ENCODE measurements at places on chromosomes 12 and 14.

GRCh38 chr12:29709054-29709453 is 74.7 kb downstream of the TMTC1 start:
- DNase-seq = no peak

DNA sequence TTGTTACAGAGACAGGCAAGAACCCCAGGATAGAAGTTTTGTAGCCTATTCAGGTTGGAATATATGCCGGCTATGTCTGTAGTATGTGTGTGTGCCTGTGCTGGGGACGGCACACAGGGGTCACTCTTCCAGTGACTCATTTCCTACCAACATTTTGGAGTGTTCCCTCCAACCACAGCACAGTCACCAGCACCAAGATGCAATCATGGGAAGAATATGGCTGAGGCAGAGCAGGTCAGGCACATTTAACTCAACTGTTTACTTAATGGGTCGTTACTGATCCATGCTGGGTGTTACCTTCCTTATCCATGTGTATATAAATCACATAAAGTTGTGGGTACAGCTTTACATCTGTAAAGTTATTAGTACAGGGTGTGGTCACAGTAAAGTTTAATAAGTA is 178.3 kb downstream of the PRKD1 start:
- DNase-seq = no peak

DNA sequence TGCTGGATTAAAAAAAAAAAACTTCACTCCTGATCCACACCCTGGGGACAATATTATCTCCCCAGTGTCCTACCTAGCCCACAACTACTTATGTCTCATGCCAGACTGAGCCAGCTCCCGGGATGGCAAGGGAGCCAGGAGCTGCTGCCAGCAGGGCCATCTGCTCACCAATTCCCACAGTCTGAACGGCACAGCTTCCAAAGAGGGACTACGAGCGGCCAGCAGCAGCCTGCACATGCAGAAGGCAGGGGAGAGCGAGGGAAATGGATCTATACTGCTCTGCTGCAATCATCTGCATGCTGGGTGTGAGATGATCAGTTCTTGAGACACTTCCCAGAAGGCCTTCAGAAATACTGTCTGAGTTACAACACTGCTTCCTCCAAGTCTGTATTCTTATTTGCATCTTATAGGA is 11.1 kb downstream of the SSH1 start:
- no peak for DNase-seq

- DNase-seq = no peak
Observed at GRCh38 chr12:124537525-124538193, 29.8 kb downstream of the NCOR2 start.

GRCh38 chr14:102775855-102776760 is 1.1 kb upstream of the TRAF3 start:
- DNase-seq = peak; percentile 87

DNA sequence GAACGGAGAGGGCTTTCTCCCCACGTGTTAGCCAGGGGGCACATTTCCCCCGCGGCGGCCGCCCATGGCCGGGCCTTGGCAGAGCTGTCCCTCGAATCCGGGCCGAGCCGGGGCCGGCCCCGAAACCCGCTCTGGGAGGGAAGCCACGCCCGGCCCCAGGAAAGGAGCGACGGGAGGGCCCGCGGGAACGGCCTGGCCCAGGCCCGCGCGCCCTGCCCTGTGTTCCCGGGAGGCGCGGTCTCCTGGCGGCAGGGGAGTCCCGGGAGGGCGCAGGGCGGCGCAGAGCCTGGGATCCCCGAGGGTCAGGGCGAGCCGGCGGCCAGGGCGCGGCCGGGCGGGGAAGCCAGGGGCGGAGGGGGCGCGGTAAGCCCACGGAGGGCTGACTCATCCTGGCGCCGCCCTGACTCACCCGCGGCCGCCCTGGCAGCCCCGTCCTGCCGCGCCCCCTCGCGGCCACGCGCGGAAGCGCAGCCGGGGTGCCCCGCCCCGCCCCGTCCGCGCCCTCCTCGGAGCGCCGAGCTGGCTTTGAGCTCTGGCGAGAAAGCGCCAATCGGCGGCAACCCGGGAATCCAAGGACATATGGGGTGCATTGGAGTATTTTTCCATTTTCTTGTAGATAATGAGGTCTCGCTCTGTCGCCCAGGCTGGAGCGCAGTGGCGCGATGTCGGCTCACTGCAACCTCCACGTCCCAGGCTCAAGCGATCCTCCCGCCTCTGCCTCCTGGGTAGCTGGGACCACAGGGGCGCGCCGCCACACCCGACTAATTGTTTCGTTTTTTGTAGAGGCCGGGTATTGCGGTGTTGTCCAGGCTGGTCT is 31.8 kb upstream of the PLEKHG6 start:
- DNase-seq = no peak

- no peak for DNase-seq
Observed at GRCh38 chr12:98154850-98155249, 360.5 kb upstream of the TMPO start.

- DNase-seq = no peak
Observed at GRCh38 chr12:61706783-61707182, 553.4 kb upstream of the USP15 start.

DNA sequence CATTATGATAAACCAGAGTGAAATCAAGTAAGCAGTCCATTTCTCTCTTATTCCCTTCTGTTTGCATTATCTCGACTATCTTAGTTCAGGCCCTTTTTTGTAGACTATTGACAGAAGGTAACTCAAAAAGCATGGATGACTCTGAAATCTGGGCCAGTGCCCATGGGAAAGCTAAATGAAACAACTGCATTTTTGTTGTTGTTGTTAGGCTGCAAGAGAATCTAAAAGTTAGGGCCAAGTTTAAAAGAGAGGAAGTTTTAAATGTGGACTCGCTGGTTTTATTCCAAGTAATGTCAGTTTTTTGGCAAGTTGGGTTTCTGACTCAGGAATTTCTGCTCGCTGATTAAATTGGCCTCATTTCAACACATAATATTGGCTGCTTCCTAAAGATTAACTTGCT is 201.1 kb downstream of the PIK3C2G start:
- DNase-seq = no peak

GRCh38 chr12:59708064-59708463 is 112.2 kb downstream of the SLC16A7 start:
- no peak for DNase-seq

DNA sequence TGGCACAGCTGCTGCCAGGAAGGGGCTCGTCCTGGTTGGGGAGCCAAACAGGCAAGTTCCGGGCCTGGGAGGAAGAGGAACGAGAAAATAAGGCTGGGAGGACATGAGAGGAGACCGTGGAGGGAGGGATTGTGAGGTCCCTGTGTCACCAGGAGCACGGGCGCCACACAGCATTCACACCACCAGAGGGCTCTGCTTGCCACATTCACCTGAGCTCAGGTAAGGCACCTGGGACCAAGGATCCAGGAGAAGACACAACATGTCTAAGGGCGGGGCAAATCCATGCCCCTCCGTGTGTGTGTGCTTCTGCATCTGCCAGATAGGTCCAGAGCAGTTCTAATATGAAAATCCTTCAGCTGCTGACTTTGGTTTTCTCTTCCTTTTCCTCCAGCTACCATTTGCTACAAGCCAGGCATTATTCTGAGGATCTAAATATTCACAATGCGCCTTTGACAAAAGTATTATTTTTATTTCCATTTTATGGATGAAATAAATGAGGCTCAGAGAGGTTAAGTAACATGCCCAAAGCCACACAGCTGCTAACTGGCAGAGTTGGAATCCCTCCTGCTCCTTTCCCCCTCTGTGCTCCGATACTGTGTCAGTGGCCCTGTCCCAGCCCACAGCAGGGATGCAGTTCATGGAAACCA is 14.6 kb downstream of the RAPGEF3 start:
- no peak for DNase-seq

DNA sequence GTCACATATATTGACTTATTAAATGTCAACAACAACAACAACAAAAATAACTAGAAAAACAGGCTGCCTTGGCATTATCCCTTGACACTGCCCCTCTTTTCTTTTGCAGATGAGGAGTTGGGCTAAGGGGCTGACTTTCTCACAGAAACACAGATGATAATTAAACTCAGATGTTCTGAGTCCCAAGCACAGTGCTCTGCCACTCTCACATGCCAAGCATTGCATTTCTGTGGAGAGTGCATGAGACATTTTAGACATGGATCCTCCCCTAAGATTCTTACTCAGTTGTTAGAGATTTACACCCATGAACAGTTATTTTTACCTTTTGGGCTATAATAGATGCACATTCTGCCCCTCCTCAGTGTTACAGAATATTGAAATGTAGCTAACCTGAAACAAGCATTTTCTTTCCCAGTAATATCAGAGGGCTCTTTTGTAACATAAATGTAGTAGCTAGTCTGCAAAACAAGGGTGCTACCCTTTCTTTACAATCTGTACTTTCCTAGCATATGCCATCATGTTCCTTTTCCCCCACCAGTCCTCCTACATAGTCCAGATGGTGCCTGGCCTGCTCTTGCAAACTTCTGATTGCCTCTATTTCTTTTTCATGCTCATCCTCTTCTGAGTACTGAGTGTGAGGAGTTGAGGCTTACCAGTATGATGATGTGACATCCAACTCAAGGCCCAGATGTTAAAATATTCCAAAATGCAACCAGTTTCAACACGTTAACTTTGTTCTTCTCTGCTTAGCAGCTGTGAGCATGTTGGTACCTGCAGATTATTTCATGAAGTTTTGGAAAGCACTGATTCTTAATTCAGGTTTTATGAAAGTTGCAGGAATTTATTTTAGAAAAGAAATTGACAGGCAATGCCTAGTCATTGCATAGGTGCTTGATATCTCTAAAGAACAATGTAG is 125.0 kb upstream of the ATP2B1 start:
- DNase-seq = no peak

DNA sequence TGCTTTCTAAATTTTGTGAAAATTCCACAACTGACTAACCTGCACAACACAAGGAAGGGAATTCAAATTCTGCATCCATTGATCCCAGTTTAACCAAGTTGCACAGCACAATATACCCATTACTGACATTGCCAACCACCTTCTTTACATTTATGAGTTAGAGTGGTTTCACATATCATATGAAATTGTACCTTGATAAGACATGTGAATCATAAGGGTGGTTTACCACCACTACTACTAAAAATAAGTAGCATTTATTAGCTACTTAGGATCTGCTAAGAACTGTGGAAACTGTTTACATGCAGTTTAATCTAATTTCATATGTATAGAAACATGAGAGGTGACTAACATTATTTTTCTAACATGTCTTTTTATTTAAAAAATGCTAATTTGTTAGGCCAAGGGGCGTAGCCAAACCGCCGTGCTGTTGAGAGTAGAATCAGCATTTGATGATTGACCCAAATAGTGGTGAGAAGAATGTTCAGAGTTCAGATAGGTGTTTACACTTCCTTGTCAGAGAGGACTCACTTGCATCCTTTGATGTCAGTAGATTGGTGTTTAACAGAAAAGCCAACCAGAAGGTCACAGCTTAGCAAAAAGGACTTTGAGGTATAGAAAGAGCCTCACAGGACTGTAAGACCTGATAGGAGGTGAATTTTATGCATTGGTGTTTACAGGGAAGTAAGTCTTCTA is 56.2 kb downstream of the LRFN5 start:
- no peak for DNase-seq

DNA sequence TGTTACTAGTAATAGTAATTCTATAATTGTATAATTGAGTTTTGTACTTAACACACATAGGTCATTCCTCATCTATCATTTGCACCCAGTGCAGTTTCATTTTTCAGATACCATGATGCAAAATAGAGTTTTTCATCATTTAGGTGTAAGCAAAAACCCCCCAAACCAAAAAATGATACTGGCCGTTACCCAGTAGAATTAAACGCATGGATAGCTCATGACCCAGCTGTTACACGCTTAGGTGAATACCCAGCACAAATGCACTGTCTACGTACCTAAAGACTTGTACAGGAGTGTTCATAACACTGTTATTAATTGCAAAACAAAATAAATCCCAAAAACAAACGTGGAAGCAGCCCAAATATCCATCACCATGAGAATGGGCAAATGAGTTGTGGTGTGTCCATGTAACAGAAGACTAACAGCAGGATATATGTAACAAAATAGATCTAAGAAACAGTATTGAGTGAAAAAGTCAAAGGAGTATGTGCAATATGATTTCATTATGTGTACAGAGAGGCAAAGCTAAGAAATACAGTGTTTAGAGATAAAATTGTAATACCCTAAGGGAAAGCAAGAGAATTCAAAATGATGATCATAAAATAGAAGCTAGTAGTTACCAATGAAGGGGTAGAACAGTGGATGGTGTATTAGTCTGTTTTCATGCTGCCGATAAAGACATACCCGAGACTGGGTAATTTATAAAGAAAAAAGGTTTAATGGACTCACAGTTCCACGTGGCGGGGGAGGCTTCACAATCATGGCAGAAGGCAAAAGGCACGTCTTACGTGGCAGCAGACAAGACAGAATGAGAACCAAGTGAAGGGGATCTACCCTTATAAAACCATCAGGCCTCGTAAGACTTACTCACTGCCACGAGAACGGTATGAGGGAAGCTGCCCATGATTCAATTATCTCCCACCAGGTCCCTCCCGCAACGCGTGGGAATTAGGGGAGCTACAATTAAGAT is 49.8 kb downstream of the EID3 start:
- DNase-seq = no peak

GRCh38 chr14:70000601-70001000 is 121.4 kb downstream of the SMOC1 start:
- no peak for DNase-seq

DNA sequence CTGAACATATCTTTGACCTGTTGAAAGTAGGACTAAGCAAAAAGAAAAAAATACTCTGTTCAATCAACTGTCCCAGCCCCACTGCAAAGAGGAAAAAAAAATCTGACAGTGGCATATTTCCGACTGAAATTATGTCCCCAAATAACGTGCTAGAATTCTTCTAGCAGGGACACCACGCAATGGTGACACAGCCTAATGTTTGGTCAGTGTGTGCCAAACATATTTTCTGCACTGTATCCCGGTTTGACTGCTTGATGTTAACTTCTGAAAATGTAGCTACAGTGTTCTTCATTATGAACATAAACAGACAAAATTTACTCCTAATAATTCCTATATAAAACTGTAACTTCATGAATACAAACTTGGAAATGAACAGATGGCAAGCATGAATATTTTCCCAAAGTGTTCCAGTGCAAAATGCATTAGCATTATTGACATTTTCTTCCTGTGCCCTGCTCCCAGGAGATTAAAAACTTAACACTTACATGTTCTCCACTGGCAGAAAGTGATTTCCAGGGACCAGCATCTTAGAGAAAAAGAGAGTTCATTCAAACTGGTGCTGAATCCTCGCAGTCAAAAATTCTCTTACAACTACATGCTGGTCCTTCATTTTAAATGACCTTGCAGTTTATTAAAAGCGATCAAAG is 72.4 kb upstream of the SYT1 start:
- no peak for DNase-seq

DNA sequence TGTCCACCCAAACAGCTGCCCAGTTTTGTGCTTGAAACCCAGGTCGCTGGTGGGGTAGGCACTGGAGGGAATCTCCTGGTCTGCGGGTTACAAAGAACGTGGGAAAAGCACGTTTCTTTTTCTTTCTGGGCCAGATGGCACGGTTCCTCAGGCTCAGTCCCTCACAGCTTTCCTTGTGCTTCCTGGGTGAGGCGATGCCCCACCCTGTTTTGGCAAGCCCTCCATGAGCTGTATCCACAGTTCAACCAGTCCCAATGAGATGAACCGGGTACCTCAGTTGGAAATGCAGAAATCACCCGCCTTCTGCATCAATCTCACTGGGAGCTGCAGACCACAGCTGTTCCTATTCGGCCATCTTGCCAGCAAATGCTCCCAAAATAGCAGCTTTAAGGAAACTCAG is 51.4 kb upstream of the TMTC2 start:
- no peak for DNase-seq

- DNase-seq = no peak
Observed at GRCh38 chr12:14605401-14605989, 37.8 kb upstream of the PLBD1 start.

- DNase-seq = no peak
Observed at GRCh38 chr12:30909349-30910037, 17.1 kb upstream of the TSPAN11 start.

GRCh38 chr12:49871263-49871561 is 28.3 kb upstream of the BCDIN3D start:
- DNase-seq = no peak

All from GM12864 (cell line).